ENCODE measurements at places on chromosomes 1 and 21. TPM values are rescaled to one million over a fixed set of nuclear protein-coding genes. Genes with fewer than 3 reads are reported as not detected.

RHBG gene
- not detected for total RNA-seq

CD48 gene
- total RNA-seq, result 5.4 TPM

TRIM67 gene
- not detected for total RNA-seq

TNFSF4 gene
- 1.9 TPM for total RNA-seq

- no peak for DNase-seq
Observed at GRCh38 chr1:62250126-62250726, 55.6 kb downstream of the L1TD1 start.

DNA sequence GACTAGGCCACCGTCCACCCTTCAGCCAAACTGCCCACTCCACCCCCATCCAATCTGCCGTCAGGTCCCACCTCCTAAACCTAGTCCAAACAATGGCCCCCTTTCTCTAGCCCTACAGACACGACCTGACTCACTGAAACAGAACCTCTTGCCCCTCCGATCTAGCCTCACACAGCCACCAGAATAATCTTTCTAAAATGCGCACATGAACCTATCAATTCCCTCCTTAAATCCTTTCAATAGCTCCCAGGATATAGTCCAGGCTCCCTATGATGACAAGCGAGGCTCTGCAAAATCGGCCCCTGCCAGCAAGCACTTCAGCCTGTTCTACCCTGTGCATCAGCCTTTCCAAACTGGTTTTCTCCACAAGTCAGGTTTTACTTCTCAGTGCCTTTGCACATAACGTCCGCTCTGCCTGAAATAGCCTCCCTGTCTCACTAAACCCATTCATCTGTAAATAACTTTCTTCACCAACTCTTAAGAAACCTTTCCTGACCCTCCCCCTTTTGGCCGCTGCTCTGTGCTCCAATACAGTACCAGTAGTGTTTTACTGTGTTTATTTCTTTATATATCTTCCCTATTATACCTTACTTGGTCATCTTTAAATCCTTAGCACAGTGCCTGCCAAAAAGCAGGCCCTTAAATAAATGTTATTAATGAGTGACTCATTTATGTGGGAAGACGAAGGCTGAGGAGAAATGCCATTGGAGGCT lies 9.0 kb upstream of the CDC20 start:
- peak; percentile 30 for DNase-seq

DNA sequence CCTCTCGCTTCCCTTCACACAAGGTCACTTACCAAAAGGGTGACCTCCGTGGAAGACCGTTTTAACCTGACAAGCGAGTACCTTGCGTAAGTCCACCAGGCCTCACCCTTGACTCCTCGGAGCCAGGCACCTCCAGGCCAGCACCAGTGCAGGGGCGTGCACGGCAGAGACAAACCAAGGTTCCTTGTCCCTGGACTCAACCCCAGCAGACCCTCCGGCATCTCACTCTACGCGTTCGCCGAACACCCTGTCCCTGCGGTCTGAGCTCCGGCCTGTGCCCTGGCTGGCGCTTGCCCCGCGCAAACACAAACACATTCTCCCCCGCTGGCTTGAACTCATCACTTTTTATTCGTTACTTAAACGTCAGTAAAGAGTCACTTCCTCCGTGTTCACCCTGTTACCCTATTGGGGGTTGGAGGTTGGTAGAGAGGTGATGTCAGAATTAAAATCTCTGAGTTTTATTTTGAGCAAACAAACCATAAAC lies 4.5 kb downstream of the TBX15 start:
- DNase-seq, result no peak

GRCh38 chr1:92951141-92951582 lies 10.1 kb downstream of the DIPK1A start:
- DNase-seq, result no peak

GRCh38 chr1:227809026-227809425 lies 6.4 kb upstream of the PRSS38 start:
- no peak for DNase-seq

DNA sequence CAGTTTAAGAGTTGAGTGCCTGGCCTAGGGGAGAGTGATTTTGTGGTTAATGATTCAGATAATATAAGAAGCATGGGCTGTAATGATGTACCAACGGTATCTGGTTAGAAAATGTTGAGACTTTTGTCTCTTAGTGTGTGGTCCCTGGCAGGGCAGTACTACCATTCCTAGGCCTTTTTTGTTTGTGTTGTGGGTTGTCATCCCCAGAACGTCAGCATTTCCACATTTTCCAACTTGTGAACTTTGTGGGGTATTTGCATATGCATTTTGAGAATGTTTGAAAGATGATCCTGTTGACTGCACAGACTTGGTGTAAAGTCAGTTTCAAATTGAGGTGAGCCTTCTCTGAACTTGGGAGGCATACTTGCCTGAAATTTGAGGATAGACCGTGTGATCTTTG lies 11.4 kb downstream of the NEK7 start:
- no peak for DNase-seq

All from breast epithelium (tissue), 4 donors.